H7 (cell line): ENCODE measurements at places on chromosomes 5 and 9. TPM values are rescaled to one million over a fixed set of nuclear protein-coding genes. Genes with fewer than 3 reads are reported as not detected.

The PCDHA9 gene
- 0.03 TPM in 1 of 2 replicates, not detected in the other for total RNA-seq

The SLC27A6 gene
- 0.78 and 0.83 TPM in 2 replicates for total RNA-seq

The RASGEF1C gene
- 0.78 and 1.4 TPM in 2 replicates for total RNA-seq

The IFNK gene
- total RNA-seq: not detected in 2 replicates

The GRK6 gene
- 62.4 and 66.8 TPM in 2 replicates for total RNA-seq

The PTPRD gene
- 21.5 and 25.2 TPM in 2 replicates for total RNA-seq

DNA sequence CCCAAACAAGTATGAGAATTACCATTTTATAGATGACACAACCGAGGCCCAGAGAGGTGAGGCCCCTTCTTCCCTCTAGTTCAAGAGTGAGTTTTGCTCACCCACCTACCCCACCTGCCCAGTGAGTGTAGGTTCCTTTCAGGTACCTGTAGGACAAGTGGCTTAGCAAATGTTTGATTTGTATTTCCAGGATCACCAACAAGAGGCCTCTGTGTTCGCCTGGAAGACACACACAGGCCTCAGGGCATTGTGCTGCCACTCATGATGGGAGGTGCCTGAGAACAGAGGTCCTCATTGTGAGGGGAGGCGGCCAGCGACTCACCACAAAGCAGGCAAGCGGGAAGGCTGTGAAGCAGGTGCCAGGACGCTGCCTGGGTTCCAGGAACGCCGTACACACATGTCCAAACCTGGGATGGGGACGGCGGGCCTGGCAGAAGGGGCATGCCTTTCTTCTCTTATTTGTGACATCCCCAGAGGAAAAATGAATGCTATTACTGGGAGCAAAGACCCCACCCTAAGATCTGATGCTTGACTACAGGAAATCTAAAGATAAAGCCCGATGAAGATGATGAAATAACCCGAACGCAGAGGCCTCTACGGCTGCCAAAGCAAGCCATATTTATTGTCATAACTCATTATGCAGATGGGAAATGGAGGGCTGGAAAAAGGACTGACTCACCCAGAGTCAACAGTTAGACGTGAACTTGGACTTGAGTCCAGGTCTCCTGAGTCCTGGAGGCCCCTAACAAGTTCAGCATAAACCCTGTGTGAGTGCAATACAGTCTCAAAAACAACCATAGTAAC is 60.2 kb upstream of the SLC25A51 start:
- DNase-seq: no peak

DNA sequence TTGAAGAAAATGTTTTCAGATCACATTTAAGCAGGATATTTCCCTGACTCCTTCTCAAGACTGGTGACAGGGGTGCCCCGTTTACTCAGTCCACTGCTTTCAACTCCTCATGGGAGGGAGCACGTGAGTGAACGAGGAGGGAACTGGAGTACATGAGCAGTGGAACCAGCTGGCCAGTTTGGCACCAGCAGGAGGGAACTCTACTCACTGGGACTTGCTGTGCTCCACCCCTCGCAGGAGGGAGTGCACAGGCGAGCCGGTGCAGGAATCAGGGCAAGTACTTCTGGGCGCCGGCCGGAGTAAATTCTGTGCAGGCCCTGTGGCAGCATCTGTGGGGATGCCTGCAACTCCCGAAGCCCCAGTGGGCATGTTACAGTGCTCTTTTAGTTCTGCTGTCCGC is 1941.1 kb upstream of the C9orf72 start:
- DNase-seq: peak; percentile 7

DNA sequence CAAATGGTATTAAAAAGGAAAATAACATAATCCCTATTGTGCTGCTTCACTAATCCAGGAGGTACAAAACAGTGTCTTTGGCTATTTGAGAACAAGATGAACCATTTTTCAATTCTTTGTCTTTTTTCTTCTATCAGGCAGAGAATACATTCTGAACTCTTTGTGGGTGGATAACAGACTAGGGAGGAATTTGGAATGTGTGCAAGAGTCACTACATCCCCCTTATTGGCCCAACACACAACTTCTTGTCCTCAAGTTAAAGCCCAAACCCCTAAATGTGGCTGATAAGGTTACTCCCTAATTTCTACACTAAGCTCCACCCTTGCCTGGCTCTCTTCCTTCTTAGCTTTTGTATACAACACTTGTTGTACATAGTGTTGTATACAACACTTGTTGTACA is 342.7 kb upstream of the RFX3 start:
- DNase-seq: no peak

GRCh38 chr5:65512170-65512937 is 30.6 kb upstream of the ADAMTS6 start:
- no peak for DNase-seq

DNA sequence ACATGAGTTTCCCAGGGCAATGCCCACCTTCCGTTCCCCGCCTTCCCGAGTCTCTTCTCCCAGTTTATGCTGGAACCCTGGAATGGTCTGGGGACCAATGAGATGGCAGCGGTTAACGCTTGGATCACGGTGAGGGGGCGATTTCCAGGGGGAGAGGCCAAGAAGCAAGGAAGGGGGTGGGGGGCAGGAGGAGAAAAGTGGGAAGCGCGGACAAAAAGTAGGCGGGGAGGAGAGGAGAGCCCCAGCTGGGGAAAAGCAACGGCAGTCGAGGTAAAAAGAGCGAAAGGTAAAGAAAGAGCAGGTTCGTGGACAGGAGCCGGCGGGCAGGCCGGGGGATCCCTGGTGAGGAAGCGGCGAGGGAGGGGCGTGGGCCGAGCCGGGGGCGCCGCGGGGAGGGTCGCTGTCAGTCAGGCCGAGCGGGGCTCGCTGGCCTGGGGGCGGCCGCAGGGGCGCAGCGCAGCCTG is 508 bp upstream of the SNCAIP start:
- DNase-seq: no peak

GRCh38 chr5:59021837-59022514 is 439.1 kb downstream of the RAB3C start:
- DNase-seq: no peak

DNA sequence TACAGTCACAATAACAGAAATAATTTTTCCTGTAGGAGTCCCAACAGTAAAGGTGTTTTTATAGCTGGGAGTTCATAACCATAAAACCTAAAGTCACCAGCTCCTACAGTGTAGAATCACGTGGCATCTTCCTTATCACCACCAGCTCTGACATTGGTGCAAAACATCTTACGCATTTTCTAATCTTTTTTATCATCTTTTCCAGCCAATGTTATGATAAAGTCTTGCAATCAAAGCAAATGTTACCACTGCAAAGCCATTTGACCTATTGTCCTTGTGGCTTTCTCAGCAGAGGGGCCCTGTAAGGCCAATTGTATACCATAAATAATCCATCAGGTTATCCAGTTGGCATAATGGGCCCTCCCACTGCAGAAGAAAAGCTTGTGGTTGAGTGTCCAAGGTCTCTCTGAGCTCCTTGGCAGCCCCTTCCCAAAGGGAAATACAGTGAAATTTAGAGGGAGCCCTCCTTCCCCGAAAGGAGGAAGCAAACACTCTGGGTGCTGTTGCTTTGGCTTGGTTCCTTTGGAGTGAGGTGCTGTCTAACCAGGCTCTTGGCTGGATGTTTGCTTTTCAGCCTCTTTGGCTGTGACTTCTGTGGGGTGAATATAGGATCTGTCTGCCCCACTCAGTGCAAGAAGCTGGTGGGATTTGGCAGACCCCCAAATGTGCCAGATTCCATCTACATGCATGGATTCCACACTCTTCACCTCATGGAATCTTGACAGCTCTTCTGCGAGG is 29.3 kb upstream of the CPEB4 start:
- no peak for DNase-seq

DNA sequence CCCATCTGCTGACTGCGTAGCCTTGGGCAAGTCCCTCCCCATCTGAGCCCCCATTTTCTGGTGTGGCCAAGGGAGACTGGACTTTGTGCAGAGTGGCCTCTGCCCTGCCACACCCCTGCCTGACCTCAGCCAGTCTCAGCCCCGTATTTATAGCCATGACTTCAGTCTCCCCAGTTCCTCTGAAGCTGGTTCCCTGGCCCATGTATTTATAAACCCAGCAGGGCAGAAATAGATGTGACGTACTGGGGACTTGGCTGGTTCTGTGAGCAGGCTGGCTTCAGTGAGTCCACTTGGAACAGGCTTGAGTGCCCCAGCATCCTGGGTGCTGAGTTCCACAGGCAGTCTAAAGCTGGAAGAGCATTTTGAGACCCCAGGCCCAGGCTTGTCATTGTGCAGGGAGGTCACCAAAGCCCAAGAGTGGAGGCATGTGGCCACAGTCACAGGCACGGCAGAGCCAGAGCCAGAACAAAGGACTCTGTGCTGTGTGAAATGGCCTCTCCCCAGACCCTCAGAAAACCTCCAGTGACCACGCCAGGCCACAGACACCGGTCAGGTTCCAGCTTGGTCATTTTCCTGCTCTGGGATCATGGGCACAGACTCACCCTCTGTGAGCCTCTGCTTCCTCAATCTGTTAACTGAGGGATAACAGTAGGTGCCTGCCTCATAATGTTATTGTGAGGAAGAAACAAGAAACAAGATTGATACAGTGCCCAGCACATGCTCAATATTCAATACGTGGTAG is 30.4 kb upstream of the SYNPO start:
- DNase-seq: no peak

GRCh38 chr9:117412006-117412715 is 2.7 kb downstream of the ASTN2 start:
- DNase-seq: peak; percentile 59

DNA sequence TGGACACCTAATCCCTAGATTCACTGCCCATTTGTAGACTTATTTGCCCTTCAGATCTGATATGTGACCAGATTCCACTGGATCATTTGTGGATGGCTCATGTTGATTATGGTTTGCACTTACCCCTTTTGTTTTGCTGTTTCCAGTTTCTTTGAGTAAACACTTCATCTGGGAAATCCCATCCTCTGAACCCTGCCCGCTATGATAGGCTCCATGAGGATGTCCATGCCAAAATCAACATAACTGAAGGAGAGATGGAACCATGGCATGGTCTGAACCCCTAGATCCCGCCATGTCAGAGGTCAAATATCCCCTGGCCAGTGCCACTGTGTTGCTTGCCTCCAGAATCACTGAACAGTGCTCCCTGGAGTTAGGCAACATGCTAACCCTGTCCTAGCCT is 11.7 kb upstream of the FEM1C start:
- no peak for DNase-seq

- no peak for DNase-seq
Measured at GRCh38 chr5:57779383-57780223, 297.0 kb upstream of the ACTBL2 start.

DNA sequence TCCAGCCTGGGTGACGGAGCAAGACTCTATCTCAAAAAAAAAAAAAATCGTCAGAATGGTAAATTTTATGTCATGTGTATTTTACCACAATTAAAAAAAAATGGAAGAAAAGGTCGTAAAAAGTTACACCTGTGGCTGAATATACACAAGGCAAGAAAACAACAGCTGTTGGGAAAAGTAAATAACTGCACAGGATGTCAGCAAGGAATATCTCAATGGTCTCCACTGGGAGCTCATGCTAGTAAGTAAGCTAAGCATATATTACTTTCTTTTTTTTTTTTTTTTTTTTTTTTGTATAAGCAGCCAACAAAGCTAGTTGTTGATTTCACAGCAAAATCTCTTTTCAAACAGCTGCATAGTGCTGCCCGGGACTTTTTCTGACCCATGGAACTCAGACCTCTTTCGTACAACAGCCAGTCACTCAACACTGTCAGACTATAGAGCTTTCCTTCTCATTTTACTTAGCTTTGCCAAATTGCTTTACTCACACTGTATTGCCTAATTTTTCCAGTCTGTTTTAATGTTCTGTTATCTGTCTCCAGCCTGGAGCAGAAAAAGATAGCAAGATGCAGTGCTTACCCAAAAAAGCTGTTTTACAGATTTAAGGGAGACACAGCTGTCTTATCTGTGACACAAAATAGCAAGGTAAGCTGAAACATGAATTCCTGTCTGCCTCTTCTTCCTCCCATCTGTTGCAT is 175.9 kb downstream of the ENC1 start:
- no peak for DNase-seq

DNA sequence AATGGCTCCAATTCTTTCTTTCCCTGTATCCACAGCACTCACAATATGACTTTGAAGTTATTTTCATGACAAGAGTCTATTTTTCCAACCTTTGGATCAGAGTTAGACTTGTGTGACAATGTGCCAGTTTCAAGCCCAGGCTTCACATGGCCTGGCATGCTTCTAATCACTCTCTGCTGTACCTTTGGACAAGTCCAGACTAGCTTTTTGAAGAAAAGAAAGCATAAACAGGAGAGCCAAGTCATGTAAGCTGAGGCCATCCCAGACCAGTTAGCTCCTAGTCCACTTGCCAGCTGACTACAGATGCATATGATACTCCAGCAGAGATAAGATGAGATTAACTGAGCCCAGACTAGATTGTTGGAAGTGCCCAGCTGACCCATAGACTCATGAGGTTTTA is 513.6 kb upstream of the C9orf72 start:
- no peak for DNase-seq

GRCh38 chr5:173317852-173318251 is 10.4 kb downstream of the STC2 start:
- no peak for DNase-seq

- no peak for DNase-seq
Measured at GRCh38 chr9:72441848-72442607, 77.0 kb upstream of the ZFAND5 start.

DNA sequence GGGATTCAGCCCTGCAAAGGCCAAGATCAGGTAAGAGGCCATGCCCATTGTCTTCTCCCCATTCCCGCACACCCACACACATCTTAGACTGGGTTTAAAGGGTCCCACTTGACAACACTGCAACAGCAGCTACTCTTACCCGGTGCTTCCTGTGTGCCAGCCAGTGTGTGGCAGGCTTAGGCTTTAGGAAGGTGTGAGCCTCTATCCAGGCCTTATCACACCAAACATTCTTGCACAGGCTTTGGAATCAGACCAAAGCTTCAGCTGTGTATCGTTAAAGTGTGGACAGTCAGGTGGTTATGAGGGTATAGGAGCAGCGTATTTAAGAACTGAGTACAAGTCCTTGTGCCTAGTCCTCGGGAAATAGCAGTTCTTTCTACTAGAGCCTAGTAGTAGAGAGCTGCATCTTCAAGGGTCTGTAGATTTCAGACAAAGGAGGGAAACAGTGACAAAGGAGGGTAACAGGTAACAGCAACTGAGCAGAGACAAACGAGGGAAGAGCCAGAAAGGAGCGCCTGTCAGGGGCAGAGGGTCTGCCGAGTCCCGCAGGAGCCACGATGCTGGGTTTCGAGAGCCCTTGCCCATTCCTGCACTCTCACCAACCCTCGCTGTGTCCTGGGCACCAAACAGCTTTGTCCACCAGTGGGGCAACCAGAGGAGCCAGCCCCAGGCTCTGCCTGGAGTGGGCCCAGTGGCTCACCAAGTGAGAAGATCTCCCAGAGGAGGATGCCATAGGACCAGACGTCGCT is 30.9 kb downstream of the CSF1R start:
- no peak for DNase-seq

DNA sequence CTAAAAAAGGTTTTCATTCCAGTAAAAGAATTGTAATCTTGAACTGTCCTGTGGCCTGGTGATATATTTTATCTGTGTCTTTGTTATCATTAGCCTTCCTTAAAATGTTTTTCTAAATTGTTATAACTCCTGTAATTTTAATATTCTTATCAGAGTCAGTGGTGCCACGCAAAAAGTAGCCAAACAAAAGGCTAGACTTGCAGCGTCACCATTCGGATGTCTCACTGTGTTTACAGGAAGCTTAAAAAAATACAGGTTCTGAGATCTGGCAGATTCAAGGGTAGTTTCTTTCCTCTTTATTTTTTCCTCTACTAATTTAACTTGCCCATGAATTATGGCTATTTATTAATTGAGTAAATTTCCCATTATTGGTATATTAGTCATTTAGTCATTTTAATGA is 362.3 kb downstream of the MAT2B start:
- DNase-seq: no peak

GRCh38 chr9:116715751-116716150 is 28.6 kb downstream of the TRIM32 start:
- no peak for DNase-seq

- DNase-seq: peak; percentile 13
Measured at GRCh38 chr5:134994560-134995156, 27.0 kb downstream of the CATSPER3 start.
